ENCODE measurements at places on chromosomes 7 and 10.

GRCh38 chr10:26488344-26488743 lies 50.2 kb downstream of the APBB1IP start:
- ATAC-seq = no peak

DNA sequence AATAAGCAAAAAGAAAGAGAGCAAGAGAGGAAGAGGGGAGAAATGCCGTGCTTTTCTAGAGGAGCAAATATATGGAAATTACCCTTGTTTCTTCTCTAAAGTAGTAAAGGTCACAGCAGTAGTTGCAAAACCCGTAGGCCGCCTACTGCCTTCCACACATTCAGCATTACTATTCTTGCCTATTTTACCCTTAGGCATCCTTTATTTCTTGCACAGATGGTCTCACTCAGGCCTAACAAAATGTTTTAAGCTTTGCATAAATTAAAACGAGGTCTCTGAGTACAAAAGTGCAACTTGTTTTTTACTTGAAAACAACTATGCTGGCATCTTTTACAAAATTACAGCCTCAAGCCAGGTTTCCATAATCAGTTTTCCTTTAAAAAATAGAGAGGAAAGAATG lies 644.6 kb downstream of the AUTS2 start:
- no peak for ATAC-seq

DNA sequence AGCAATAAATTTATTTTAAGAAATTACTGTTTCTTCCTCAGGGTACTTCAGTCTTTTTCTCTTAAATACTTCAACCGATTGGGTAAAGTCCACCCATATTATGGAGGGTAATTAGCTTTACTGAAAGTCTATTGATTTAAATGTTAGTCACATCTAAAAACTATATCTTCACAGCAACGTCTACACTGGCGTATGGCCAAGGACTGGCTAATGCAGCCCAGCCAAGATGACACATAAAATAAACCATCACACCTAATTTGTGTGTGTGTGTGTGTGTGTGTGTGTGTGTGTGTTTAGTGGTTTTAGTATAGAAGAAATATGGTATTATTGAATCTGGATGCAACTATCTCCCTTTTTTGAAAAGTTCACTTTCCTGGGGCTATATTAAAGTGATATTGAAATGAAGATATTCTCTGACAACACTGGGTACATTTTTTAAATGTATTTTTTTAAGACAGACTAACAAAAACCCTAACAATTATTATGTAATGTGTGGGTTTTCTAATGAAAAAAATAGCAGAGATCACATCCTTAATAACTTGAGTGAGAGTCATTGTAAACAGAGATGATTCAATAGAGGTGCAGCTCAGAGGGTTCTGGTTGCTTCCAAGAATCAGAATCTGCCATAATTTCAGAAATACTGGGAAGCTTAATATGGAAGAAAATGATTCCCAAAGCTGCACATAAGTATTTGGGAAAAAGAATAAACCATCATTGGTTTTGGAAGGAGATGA lies 584.2 kb upstream of the MBL2 start:
- ATAC-seq = no peak

DNA sequence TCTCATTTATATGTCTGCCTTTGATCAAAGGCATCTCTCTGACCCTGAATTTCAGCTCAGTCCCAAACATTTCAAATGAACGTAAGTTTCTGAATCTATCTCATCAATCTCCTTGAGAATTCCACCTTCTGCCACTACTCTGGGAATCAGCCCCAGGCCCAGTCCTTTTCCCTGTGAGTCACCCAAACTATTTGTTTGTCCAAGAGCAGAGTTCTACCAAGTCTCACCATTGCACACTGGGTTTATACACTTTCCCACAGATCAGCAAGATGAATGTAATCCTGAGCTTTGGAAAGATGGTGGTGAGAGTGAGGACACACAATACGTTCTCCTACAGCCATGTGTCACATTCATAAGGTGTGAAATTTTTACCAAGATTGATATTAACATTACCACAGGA lies 251.3 kb upstream of the VWC2 start:
- ATAC-seq = no peak

GRCh38 chr7:107843184-107843583 lies 40.2 kb upstream of the SLC26A3 start:
- ATAC-seq = no peak

DNA sequence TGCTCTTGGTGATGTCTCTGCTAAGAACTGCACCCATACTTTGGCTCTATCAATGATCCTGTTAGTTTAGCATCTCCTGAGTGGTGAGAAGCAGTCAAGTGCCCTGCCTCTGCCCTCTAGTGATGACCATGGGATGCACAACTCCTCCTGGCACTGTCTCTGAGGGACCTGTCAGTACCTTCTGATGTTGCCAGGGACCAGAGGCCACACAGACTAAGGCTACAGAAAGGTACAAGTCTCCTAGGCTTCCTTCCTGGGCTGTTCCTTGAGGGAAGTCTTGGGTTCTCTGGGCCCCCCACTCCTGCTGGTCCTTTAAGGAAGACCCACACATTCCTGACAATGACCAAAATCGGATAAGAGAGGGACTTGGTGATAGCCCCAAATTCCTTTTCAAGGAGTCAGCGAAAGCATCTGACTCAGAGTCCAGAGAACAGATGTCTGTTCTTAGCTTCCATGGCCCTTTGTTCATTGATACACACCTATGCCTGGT lies 15.3 kb downstream of the NKX2-3 start:
- ATAC-seq = no peak

- ATAC-seq = peak; percentile 94
Observed at GRCh38 chr7:36128448-36129047, 24.5 kb upstream of the EEPD1 start.

- no peak for ATAC-seq
Observed at GRCh38 chr7:47046949-47047348, 535.0 kb downstream of the TNS3 start.

GRCh38 chr10:99372546-99373271 lies 43.6 kb downstream of the CNNM1 start:
- ATAC-seq = peak; percentile 50

DNA sequence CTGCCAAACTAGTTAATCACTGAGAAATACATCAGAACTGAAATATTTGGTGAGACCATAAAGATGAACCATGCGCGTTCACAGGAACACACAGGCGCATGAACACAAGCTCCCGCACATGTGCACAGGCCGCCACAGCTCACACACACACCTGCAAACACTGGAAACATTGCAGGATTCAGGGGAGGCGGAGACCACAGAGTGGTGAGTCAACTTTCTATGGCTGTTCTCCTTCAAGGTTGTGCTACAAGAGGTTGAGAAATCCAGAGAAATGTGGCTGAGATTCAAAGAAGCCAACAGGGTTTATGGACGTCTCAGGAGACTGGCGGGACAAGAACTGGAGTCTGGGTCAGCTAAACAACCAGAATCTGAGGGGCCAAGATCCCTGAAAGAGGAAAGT lies 17.8 kb downstream of the ESYT2 start:
- peak; percentile 77 for ATAC-seq

GRCh38 chr10:27607591-27607990 lies 103.5 kb downstream of the RAB18 start:
- no peak for ATAC-seq

DNA sequence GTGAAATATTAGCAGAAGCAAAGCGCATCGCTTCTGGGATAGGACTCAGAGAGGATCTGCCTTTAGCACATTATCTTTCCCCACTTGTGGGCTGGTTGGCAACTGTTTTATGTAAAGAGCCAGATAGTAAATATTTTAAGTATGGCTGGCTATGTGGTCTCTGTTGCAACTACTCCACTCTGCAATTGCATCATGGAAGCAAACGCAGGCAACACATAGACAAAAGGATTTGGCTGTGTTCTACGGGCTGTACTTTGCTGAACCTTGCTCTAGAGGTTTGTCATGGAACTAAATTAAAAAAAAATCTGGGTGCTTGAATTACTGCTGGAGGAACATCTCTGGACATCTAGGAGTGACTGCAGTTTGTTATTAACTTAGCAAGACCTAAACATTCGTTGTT lies 307.8 kb upstream of the TPK1 start:
- no peak for ATAC-seq

DNA sequence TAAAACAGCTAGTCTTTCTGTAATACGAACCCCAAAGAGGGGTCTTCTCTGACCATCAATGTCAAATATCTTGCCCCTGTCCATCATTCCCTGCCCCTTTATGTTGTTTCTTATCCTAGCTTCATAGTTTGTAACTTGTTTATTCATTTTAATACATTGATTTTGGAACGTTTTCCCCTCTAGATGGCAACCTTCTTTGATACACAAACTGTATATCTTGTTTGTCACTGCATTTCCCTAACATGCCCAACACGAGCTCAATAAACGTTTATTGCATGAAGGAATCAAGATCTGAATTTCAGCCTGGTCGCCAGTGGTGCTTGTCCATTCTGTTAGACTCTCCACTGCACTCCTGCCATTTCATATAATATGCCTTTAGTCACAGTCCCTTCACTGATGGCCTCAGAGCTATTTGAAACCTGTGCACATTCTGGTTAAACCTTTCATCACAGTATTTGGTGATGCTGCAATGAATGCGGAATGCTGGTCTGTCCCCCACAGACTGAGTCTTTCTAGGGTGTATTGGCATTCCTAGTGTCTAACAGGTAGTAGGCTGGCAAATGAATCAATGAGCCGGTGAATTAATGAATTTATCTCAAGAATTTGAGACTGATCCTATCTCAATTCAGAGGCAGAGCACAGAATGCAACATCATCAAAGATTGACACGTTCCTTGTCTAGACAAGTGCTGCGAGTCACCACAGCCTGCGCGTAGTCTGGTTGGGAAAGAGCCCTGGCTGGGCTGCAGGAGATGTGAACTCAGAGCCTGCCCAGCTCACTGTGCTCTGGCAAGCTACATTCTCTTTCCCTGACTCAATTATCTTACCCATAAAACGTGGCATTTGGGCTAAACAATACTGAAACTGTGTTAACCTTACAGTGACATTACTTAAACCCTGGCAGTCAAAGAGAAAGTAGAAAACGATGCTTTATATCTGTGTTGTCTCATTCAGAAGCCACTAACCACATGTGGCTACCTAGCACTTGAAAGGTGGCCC lies 55.2 kb upstream of the FRMD4A start:
- ATAC-seq = no peak
